ENCODE measurements at places on chromosomes 5 and 9.

- DNase-seq = no peak
Observed at GRCh38 chr9:38687389-38687842, 32.5 kb downstream of the FAM240B start.

GRCh38 chr9:80062567-80062966, 490.8 kb downstream of the TLE4 start:
- DNase-seq = no peak

DNA sequence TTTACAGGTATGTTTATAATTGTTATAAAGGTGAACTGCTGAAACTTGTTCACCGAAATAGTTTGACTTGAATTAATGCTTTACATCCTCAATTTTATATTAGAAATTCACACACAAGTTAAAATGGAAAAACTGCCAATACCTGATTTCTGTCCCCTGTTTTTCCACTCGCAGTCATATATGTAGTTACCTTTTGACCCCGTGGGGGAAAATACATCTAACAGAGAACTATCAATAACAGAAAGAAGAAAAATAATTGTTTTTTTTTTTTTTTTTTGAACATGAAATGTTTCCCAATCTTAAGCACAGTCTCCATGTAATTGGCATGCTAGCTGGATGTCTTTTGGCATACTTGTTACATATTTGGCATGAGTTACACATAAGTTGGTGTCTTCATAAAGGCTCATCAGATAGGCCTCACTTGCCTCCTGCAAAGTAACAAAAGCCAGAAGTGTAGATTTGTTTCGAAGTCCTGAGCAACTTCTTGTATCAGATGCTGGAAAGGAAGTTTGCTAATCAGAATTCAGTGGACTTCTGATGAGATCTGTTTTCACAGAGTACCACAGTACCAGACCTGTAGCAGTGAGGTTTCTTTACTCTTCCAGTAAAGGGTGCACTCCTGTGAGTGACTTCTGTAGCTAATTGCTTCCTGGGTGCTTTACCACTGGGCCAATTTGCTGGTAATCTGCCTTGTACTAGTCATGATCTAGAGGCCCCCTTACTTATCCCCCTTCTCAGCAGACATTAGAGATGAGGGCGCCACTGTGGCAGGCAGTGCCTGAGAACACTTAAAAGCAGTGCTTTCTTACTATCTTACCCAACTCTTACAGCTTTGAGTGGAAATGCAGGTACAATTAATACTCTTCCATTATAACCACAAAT, 36.2 kb upstream of the CXXC5 start:
- DNase-seq = no peak

- no peak for DNase-seq
Observed at GRCh38 chr9:81077572-81077971, 611.8 kb downstream of the TLE1 start.

DNA sequence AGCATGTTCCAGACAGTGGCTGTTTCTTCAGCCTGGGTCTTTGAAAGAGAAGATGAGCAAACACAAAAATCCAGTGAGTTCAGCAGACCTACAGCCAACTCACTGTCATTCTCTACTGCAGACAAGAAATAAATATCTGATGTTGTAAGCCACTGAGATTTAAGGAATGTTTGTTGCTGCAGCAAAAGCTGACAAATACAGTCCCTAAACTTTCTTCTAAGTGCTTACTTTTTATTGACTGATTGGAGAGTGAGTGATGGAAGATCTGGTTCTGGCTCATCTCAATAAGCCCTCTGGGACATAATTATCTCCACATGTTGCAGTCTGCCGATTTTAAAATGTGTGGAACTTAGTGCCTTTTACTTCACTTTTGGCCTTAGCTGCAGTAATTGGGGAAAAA, 69.9 kb upstream of the LMNB1 start:
- DNase-seq = no peak

GRCh38 chr5:131281133-131281867, 17.4 kb downstream of the CDC42SE2 start:
- no peak for DNase-seq

DNA sequence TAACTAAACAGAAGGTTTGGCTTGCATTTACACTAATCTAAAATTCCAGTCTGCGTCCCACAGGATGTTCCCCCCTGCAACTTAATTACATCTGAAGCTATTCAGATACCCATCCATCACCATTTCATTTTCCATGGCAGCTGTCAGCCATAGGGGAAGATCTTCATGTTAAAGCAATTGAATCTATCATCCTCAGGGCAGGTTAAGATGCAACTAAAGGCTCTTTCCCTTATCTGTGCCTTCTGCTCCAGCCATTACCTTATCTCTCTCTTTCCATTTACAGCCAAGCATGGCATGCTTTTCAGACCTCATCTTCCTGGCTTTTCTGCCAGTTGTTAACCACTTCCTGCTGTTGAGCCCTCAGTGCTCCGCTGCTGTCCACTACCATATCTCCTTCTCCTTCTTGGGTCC, 15.8 kb upstream of the HACD4 start:
- DNase-seq = no peak

- DNase-seq = no peak
Observed at GRCh38 chr5:111589316-111589715, 77.0 kb upstream of the STARD4 start.

DNA sequence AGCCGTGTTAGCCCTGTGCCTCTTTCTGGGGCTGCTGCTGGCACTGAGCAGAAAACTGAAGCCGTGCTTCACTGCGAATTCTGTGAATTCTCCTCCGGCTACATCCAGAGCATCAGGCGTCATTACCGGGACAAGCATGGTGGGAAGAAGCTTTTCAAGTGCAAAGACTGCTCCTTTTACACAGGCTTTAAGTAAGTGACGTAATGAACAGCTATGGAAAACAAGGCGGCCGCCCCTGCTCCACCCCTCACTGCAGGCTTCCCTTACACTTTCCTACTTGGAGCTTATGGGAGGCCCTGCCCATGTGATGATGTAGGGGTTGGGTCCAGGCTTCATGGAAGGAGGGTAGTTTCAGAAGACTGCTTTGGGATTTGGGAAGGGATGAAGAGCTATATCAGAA, 109.1 kb downstream of the ZNF462 start:
- DNase-seq = no peak

GRCh38 chr5:118647587-118647986, 340.8 kb downstream of the DTWD2 start:
- DNase-seq = no peak

- DNase-seq = no peak
Observed at GRCh38 chr5:33170411-33170810, 270.4 kb upstream of the TARS1 start.

DNA sequence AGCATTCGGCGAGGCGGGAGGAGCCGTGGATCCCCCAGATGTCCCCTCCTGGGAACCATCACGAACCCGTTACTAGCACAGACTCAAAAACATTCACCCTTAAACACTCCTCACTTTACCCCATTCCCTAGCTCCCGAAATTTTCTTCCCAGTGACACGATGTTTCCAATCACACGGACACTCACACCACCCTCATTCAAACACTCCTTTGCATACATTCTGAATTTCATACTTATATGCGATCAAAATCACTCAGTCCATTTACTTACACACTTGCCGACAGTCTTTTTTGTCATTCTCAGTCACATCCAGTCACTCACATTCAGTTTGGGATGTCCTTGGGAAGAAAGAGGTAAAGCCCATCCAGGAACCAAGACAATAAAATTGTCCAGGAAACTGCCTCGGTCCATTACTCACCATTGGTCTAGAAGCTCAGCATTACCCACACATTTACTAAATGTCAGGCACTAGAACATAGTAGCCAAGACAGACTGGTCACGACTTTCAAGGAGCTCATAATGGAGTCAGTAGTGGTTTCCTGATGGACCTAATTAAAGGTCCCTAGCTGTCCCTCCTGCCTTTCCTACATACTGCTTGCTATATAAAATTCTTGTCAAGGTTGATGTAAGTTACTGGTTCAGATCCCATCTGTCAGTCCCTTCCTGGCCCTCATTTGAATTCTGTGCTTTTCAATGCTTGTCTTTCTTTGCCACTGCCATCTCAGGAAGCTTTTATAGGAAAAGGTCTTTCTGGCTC, 574 bp downstream of the SLC35A4 start:
- DNase-seq = no peak

DNA sequence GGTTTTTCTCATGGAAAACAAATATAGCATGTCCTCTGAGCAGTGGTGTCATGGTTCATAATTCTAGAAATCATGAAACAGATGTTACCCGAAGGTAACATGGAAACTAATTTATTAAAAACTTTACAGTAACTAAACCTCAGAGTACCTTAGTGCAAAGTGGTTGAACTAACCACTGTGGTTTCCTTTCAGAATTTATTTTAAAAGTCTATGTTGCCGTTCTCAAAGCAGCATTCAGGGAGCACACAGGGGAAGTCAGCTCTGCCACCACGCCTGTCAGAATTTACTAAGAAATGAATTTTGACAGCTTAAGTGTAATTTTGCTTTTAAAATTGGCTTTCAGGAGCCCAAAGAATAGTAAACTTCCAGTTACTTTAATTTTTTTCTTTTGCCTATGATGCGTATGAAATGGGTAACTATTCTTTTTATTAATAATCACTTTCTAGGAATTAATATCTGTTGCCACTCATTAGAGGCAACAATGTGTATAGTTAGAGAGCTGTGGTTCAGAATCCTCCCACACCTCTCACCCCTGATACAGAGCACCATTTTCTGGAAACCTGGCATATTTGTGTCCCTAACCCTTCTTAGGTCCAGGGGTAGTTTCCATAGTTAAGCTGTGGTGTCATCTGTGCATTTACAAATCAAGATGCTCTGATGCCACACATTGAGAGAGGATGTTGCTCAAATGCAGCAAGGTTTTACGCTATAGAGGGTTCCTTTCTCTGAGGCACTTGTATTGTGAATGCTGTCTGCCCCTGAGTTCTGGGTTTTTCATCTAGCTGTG, 202.6 kb downstream of the ZSWIM6 start:
- no peak for DNase-seq

DNA sequence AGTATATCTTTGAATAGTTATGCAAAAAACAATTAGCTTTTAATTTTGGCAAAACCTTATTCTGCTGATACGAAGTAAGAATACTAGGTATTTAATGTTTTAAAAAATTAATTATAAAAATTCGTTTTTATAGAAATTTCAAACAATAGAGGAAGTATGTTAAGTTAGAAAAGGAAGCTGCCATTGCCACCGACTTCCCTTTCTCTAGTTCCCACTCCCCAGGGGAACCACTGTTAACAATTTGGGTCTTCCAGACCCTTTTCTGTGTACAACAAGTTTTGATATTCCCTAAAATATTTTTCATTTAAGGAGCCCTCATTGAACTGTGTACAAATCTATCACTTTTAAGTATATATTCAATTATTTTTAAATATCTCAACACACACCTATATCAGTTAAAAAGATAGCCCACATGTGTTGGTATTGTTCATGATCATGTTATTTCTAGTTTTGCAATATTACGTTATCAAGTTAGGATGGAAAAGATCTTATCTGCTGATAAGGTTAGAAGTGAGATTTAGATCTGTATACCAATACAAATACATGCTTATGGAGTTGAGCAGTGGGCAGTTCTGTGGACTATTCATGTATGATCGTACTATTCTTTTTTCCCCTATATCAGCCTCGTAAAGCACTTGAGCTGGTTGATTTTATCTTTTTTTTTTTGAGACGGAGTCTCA, 25.9 kb downstream of the NDFIP1 start:
- no peak for DNase-seq

DNA sequence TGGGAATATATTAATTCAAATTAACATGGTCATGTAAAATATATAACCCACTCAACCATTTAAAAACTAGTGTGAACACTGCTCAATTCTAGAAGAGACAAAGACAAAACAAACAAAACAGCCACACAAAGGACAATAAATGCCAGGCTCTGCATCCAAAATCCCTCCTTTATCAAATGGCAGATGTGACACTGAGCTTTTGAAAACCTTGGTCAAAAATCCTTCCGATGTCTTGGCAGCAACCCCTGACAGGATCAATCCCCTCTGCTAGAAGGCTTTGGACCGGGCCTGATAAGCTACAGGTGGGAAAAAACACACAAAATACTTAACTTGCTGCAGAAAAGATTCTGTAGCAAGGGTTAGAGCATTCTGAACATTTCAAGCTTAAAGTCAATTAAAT, 61.5 kb downstream of the ZFR start:
- no peak for DNase-seq

GRCh38 chr9:126704157-126704891, 90.6 kb downstream of the LMX1B start:
- no peak for DNase-seq

GRCh38 chr5:145824040-145824439, 11.1 kb downstream of the PRELID2 start:
- DNase-seq = no peak

DNA sequence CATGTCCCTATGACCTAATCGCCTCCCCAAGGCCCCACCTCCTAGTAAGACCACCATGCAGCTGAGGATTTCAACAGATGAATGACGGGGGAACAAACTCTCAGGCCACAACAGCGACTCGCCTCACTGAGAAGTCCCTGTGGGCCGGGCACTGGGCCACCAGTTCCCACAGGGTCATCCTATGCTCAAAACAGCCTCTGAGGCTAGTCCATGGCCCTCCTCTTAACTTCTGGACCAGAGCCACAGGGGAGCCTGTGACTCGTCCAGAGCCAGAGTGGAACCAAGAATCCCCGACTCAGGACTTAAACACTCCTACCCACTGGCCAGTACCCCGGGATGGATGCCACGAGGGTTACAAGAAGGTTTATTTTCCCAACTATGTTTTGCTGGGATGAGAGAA, 12.3 kb downstream of the GFPT2 start:
- no peak for DNase-seq

GRCh38 chr5:136212252-136212721, 19.3 kb upstream of the SMIM32 start:
- DNase-seq = no peak

DNA sequence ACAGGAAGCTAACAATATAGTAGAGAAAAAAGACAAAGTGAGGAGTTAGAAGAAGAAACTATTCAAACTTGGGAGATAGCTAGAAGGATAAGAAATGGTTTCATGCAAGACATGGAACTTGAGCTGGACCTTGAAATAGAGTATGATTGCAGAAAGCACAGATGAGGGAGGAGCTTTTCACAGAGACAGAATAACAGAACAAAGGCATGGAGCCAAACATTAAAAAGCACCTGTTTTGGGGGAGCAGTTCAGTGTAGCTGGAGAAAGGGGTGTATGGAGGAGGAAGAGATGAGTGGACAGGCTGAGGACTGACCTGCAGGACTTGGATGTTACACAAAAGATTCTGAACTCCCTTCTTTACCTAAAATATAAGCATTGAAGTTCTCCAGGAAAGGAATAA, 25.2 kb downstream of the DTWD2 start:
- no peak for DNase-seq

DNA sequence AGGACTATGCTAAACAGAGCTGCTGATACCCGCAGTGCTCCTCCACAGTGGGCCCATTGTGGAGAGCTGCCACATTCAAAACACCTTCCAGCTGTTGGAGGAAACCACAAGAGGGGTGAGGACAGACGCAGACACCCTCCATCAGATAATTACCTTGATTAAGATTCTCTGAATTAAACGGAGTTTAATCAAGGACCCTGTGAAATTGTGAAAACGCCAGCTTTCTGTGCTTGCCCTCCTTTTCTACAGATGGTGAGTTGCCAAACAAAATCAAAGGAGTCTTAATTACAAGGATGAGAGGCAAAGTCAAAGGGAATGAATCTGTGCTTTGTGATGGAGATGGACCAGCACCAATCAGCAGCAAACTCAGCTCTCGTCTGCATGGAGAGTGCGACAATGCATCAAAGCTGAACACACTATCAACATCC, 596.1 kb downstream of the ELAVL2 start:
- no peak for DNase-seq

- DNase-seq = no peak
Observed at GRCh38 chr5:81787474-81788242, 36.8 kb upstream of the SSBP2 start.
